ENCODE measurements at places on chromosomes 5 and 9.

- DNase-seq, result no peak
Measured at GRCh38 chr5:52476346-52476745, 311.4 kb upstream of the ITGA1 start.

GRCh38 chr9:96034553-96035122 lies 159.1 kb downstream of the ERCC6L2 start:
- no peak for DNase-seq

DNA sequence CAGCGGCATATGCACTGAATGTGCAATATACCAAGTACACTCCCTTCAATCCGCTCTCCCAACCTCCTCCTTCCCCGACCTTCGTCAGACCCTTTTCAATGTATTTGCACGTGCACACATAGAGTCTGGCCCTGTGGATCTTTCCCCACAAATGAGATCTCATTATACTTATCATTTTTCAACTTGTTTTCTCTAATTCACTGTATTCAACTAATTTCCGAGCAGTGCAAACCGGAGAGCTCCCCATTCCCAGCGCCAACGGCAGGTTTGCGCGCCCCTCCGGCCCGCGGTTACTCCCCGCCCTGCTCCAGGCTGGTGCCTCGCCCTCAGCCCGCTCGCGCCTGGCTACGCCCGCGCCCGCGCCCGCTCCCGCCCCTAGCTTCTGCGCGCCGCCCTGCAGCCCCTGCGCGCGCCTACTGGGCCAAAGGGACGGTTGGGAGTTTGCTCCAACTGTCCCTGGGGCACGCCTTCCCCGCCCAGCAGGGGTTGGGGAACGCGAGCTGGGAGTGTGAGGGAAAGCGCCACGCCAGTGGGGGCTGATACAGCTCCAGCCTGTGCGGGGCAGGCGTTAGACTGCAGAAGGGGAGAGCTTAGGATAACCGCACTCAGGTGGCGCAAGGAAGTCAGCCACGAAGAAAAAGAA lies 3.3 kb upstream of the CDC20B start:
- no peak for DNase-seq

DNA sequence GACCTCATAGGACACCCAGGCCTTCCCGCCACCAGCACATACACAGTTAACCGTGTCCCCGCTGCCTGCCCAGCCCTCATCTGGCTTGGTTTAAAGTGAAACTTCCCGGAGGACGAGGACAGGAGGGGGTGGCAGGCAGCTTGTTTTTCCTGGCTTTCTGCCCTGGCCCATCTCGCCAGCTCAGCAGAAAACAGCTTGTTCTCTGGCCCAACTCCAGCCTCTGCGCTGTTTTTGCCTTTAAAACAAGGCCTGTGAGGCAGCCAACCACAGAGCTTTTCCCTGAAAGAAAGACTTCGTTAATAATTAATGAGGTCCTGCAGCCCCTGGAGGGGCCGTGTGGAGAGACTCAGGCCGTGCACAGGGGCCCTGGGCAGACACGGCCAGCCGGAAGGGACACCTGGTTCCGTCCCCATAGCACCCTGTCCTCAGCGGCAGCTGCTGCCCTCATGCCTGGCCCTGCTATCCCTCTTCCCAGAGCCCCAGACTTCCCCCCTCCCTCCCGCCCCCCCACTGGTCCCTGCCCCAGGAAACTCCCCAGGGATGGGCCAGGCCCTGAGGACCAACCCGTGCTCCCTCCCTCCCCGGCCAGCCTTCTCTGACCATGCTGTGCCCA lies 108.7 kb downstream of the RXRA start:
- no peak for DNase-seq

GRCh38 chr5:146813346-146814157 lies 65.0 kb downstream of the PPP2R2B start:
- DNase-seq, result no peak

GRCh38 chr5:120096413-120096812 lies 367.7 kb upstream of the PRR16 start:
- no peak for DNase-seq

DNA sequence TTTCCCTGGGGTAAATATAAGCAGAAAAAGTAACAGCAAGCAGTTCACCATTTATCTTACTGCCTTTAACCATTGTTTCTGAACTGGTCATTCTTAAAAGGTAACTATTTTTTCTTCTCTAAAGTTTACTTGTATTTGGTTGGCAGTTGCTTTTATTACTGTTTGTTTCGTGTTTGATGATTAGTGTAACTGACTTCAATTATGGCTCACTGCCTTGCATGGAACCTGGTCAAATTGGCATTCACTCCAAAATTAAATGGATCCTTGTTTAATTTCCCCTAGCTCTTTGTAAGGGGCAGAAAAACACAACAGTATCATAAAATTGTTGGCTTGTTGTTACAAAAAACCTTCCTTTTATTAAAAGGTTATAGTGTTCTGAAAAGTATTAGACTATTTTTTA lies 1723.9 kb upstream of the CDH6 start:
- DNase-seq, result no peak

Measured in activated T-helper 1 cell treated with anti-CD3 and anti-CD28 coated beads, Interleukin-2, amount 50 U/mL, for 16 hours (primary cell).